ENCODE measurements at places on chromosomes 2 and 18. TPM values are rescaled to one million over a fixed set of nuclear protein-coding genes. Genes with fewer than 3 reads are reported as not detected.

The COL4A4 gene
- 7.6 TPM for total RNA-seq

The FN1 gene
- total RNA-seq, result 215 TPM

The FASTKD1 gene
- total RNA-seq, result 23.5 TPM

DNA sequence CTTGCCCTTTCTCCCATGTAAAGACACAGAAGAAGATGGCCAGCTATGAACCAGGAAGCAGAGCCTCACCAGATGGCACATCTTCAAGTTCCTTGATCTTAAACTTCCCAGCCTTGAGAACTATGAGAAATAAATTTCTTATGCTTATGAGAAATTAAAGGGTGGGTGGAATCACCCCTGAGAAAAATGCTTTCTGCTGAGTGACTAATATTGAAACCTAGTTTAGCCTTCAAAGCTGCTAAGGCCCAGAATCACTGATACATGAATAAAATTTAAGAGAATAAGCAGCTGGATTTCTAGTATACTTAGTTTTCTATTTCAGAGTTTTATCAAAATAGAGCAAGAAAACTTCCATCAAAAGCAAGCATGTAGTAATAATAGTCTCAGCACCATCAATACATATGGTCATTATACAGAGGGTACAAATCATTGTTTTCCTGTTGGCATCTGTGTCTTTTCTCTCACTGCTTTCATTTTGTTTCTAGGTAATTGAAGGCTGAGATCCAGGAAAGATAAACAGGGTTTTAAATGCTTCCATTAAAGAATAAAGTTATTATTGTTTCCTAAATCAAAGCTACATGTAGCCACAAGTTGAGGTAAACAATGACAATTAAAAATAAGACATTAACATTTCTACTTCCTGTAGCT, 53.3 kb upstream of the COL5A2 start:
- no peak overlapping the region for H3K27ac ChIP-seq
- no peaks in the 10 kb centered on the region for H3K4me1 ChIP-seq
- DNase-seq, result no peak
- H3K27me3 ChIP-seq, result no peaks in the 10 kb centered on the region

GRCh38 chr2:63743982-63744966, 97.4 kb upstream of the UGP2 start:
- no peak overlapping the region for H3K4me3 ChIP-seq
- H3K4me1 ChIP-seq, result no peaks in the 10 kb centered on the region
- H3K27me3 ChIP-seq, result no peaks in the 10 kb centered on the region
- H3K27ac ChIP-seq, result no peak overlapping the region
- no peaks in the 10 kb centered on the region for H3K36me3 ChIP-seq

Measured in stomach (tissue), 19 donors.